ENCODE measurements at places on chromosomes 5 and 9. TPM values are rescaled to one million over a fixed set of nuclear protein-coding genes. Genes with fewer than 3 reads are reported as not detected.

The NDST1 gene
- total RNA-seq: 83.2 TPM

The PCAT7 gene
- total RNA-seq: 1.2 TPM

The TMEM232 gene
- total RNA-seq: 27.6 TPM

The PCDHA5 gene
- 6.9 TPM for total RNA-seq

The FREM1 gene
- total RNA-seq: 5.9 TPM

The PLEKHG4B gene
- 0.60 TPM for total RNA-seq

The DMGDH gene
- 5.5 TPM for total RNA-seq

The FSD1L gene
- total RNA-seq: 29.4 TPM

The PSAT1 gene
- total RNA-seq: 148 TPM

The TSSK1B gene
- 0.34 TPM for total RNA-seq

The RECK gene
- 14.1 TPM for total RNA-seq

The TTLL11 gene
- total RNA-seq: 68.4 TPM

The DMRT3 gene
- total RNA-seq: 0.52 TPM

The PDZD2 gene
- 72.0 TPM for total RNA-seq

The PCDH1 gene
- 72.7 TPM for total RNA-seq

The FLT4 gene
- total RNA-seq: 1.8 TPM

The DPYSL3 gene
- 80.3 TPM for total RNA-seq

The TNIP1 gene
- 61.6 TPM for total RNA-seq

The FBP2 gene
- total RNA-seq: not detected

The KCTD16 gene
- 63.7 TPM for total RNA-seq

The SLC36A2 gene
- total RNA-seq: not detected

The EGFLAM gene
- 4.9 TPM for total RNA-seq

The FSTL4 gene
- total RNA-seq: 36.8 TPM

The TIFAB gene
- total RNA-seq: not detected

The FGF1 gene
- total RNA-seq: 205 TPM

The PARP8 gene
- 45.8 TPM for total RNA-seq

The SPEF2 gene
- 26.6 TPM for total RNA-seq

The ELAVL2 gene
- total RNA-seq: 87.1 TPM

The ELL2 gene
- 106 TPM for total RNA-seq

The LCN12 gene
- 13.6 TPM for total RNA-seq

The PLAA gene
- 23.8 TPM for total RNA-seq

The C9 gene
- total RNA-seq: not detected

The ADGRV1 gene
- 160 TPM for total RNA-seq

The BARHL1 gene
- total RNA-seq: not detected

The PKD2L2 gene
- total RNA-seq: not detected

The TPD52L3 gene
- total RNA-seq: not detected

The FYB1 gene
- 18.9 TPM for total RNA-seq

The CHSY3 gene
- total RNA-seq: 3.7 TPM

The PCDHB12 gene
- total RNA-seq: 15.2 TPM

The MYOZ3 gene
- 2.1 TPM for total RNA-seq

The CNTNAP3B gene
- total RNA-seq: 20.4 TPM

The BTNL8 gene
- not detected for total RNA-seq

The HNRNPK gene
- 337 TPM for total RNA-seq

The GNA14 gene
- 16.7 TPM for total RNA-seq

The HRH2 gene
- total RNA-seq: 24.8 TPM

The FOXI1 gene
- total RNA-seq: not detected

The SHROOM1 gene
- 51.5 TPM for total RNA-seq

The SLC25A48 gene
- 21.1 TPM for total RNA-seq

The ECSCR gene
- total RNA-seq: 3.2 TPM
